ENCODE measurements at places on chromosomes 12 and 14.

- DNase-seq = no peak
Measured at GRCh38 chr12:26723379-26724308, 109.3 kb downstream of the ITPR2 start.

GRCh38 chr12:23099104-23099503 is 474.1 kb downstream of the ETNK1 start:
- DNase-seq = no peak

DNA sequence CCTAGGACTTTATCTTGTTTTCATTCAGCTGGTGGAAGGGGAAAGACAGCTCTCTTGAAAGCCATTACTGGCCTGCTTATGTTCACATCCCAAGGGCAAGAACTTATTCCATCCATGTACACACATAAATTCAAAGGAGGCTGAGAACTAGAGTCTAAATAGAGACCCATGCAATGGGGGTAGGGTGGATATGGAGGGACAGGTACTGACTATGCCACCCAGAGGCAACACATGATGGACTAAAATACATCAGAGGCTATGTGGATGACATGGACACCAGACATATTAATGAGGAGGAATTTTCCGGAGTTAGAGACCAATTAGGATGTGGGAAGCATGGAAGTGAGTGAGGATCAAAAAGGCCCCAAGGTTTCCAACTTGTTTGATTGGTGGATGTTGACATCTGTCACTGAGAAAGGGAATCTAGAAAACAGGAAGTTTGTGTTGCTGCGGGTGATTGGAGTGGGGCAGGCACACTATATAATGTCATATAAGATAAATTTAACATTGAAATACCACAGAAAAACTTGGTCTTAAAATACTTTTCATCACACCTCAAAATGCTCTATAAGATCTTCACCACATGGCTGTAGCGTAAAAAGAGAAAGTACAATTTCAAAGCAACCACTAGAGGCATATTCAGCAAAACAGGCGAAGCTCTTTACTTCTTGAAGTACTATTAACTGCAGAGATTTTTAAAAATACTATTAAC is 130.4 kb downstream of the GRIP1 start:
- DNase-seq = no peak

GRCh38 chr14:101357038-101357437 is 204.3 kb upstream of the DIO3 start:
- DNase-seq = no peak

DNA sequence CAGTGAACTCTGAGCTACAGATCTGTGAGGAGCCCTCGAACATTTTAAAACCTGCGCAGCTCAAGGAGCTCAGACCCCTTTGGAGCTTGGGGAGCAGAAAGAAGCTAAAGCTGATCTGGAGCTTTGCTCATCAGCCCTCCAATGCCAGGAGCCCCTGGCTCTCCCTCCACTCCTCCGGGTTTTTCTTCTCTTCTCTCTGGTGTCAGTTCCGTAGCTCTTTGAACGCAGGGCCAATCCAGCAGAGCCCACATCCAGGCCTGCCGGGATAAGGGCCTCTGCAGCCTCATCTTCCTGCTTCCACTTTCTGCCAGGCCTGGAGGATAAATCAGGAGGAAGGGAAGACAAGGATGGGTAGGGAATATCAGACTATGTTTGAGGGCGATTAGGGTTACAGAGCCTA is 6.0 kb downstream of the HOXC4 start:
- no peak for DNase-seq

DNA sequence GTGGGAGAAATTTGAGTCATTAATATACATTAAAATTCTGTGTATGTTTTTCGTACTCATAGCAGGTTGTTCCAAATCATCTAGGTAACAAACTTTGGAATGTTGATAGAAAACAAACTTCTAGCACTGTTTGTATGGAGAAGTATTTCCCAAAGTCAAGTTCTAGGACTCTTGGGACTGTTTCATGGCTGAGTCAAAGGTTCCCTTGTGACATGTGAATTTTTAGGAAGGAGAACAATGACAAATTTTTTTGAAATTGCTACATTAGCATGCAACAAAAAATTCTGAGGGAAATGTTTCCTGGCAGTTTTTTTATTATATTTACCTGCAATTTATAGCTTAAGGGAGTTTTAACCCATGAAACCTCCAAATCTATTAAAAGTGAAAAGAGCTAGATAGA is 73.8 kb downstream of the RASSF8 start:
- DNase-seq = no peak

DNA sequence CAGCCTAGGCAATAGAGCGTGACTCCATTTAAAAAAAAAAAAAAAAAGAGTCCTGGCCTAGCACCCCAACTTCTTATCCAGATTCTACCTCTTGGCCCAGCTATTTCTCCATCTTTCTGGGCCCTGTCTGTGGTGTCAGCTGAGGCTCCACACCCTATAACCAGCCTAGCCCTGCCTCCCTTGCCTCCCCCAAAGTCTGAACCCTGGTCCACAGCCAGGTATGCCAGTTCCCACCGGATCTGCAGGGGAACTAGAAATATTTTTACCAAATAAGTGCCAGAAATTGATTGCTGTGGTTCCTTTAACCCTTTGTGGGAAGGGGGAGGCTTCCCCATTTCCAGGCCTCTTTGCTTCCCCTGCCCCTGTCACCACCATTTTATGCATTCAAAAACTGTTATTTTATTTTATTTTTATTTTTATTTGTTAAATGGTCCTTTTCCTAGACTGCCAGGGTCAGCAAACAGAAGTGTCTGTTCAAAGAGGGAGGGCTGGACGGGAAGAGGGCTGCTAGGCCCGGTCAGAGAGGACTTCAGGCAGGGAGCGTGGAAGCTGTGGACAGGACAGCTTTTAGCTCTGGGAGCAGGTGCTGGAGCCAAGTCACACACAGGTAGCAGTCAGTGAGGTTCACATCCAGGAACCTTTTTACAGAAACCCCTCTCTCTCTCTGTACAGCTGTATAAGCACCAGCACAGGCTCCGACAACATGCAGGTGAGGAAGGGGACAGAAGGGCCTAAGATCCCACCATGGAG is 23.2 kb downstream of the TTC9 start:
- peak; percentile 72 for DNase-seq

All from DMS79 (cell line).